ENCODE measurements at places on chromosomes 3 and 15. TPM values are rescaled to one million over a fixed set of nuclear protein-coding genes. Genes with fewer than 3 reads are reported as not detected.

The THRB gene
- total RNA-seq: under 0.01 TPM

The SLC2A2 gene
- not detected for total RNA-seq

The CFAP92 gene
- 0.31 TPM for total RNA-seq

The DZIP1L gene
- total RNA-seq: 30.5 TPM

The KCNMB3 gene
- 1.4 TPM for total RNA-seq

The CPN2 gene
- total RNA-seq: not detected
